ENCODE measurements at places on chromosomes 2 and 18. TPM values are rescaled to one million over a fixed set of nuclear protein-coding genes. Genes with fewer than 3 reads are reported as not detected.

Gene ARHGEF33
- total RNA-seq = 0.40 TPM

Gene SLC14A1
- total RNA-seq = 443 TPM

Gene REL
- total RNA-seq = 2.1 TPM

Gene CYS1
- 2.0 TPM for total RNA-seq

Gene CD28
- under 0.01 TPM for total RNA-seq

Gene IKZF2
- total RNA-seq = 5.5 TPM

Gene PTPN18
- 14.7 TPM for total RNA-seq

Gene DOK6
- total RNA-seq = 3.0 TPM
